ENCODE measurements at places on chromosomes 4 and X.

DNA sequence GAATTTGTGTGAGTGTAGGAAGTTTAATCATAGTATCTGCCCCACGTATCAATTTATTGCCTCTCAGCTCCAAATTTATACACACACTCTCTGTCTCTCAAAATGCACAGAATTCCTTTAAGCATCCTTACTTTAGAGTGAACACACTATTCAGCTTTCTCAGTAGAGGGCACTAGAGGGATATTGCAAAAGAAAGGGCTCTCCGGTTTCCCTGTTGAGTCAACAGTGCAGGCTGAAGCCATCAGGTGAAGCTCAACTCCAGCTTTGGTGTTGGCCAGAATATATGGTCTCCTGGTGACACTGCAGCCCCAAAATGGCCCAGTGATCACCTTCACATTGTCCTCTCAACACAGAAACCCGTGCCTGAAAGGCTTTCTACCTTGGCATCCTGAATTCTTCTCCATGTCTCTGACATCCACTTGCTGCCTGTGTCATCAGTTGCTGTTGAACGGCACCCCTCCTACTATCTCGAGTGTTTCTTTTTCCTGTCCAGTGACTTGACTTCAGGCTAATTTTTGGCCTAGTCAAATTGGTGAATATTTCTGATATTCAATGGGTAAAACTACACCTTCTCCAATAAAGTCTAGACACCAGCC is 670.5 kb downstream of the GABRG1 start:
- no peak for DNase-seq

- no peak for DNase-seq
Measured at GRCh38 chr4:149409555-149409962, 406.1 kb downstream of the IQCM start.

DNA sequence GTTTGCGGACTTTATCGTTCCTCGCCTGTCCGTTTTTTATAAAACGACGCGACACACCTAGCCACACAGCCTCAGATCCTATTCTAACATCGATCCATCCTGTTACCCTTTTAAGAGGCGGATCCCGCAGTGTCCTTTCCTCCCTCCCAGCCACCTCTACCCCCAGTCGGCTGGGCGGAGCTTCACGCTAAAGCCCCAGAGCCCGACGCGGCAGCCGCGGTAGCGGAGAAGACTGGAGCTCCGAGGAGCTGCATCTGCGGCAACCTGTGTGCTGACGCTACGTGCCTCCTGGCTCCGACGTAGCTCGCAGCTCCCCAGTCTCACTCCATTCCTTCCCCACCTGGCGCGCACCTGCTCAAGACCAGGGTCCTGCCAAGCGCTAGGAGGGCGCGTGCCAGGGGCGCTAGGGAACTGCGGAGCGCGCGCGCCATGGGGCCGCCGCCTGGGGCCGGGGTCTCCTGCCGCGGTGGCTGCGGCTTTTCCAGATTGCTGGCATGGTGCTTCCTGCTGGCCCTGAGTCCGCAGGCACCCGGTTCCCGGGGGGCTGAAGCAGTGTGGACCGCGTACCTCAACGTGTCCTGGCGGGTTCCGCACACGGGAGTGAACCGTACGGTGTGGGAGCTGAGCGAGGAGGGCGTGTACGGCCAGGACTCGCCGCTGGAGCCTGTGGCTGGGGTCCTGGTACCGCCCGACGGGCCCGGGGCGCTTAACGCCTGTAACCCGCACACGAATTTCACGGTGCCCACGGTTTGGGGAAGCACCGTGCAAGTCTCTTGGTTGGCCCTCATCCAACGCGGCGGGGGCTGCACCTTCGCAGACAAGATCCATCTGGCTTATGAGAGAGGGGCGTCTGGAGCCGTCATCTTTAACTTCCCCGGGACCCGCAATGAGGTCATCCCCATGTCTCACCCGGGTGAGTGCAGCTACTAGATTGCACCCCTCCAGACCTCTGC is at the start of gene RNF128:
Gene RNF128 (plus strand): TSS at position 217 of the 953 bp plus-strand sequence. CDS start 213 bp downstream, at position 430.
- no peak for DNase-seq

DNA sequence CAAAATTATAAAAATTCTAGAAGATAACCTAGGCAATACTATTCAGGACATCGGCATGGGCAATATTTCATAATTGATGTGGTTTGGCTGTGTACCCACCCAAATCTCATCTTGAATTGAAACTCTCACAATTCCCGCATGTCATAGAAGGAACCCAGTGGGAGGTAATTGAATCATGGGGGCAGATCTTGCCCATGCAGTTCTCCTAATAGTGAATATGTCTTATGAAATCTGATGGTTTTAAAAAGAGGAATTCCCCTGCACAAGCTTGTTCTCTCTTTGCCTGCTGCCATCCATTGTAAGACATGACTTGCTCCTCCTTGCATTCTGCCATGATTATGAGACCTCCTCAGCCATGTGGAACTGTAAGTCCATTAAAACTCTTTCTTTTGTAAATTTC is 77.7 kb downstream of the DDX60 start:
- DNase-seq, result no peak

DNA sequence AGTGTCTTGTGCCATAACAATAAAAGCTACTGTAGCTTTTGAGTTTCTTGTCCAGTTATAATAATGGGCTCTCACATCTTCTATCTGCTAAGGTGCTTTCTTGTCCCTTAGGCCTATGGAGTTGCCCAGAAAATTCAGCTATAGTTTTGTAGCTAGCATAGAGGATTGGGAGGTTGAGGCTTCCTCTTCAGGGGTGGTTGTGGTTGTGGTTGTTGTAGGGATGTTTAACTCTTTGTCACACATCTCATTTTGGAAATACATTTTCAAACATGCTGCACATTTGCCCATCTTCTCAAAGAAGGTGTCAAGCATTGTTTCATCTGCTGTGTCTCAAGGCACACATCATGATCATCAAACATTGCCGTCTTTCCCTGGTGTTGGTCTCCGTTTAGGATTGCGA is 65.0 kb downstream of the ATXN3L start:
- DNase-seq, result no peak

DNA sequence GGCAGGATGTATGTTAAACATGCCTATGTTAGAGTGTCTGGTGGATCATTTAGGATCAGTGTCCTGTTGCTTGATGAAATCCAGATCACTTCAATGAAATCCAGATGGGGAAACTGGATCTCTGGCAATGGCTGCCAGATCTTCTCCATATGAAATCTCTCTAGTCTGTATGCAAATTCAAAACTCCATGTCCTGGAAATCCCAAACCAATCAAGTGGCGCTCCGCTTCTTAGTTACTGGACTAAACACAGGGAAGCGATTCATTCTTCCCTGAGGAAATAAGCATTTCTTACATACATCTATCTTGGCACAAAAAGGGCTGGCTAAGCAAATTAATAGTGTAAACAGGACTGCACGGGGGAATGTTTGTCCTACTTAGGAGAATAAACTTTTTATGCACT is 94.9 kb downstream of the HDAC8 start:
- DNase-seq, result no peak

- no peak for DNase-seq
Measured at GRCh38 chr4:55854129-55854528, 681 bp downstream of the EXOC1 start.

- no peak for DNase-seq
Measured at GRCh38 chrX:44914532-44915198, 41.7 kb downstream of the KDM6A start.

DNA sequence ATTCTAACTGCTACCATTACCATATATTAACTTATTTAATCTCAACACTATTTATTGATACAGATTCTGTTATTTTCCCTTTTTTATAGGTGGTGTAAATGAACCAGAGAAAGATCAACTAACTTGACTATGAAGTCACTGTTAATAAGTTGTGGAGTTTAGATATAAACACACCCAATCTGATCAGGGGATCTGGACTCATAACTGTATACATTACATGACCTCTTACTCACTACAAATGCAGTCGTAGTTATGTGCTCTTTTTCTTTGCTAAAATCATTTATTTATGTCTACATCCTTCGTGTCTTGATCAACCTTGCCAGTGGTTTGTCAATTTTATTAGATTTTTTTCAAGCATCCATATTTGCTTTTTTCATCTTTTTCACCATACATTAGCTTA is 614.8 kb upstream of the FAM241A start:
- DNase-seq, result no peak

DNA sequence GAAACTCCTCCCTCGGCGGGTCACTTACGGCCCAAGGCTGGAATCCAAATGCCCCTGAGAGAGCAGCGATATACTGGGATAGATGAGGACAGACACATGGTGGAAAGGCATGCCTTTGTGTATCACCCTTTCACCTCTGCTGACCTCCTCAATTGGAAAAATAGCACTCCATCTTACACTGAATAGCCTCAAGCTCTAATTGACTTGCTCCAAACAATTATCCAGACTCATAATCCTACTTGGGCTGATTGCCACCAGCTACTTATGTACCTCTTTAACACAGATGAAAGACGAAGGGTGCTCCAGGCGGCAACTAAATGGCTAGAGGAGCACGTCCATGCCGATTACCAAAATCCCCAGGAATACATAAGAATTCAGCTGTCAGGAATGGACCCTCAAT is 1142.2 kb downstream of the ARAP2 start:
- no peak for DNase-seq

DNA sequence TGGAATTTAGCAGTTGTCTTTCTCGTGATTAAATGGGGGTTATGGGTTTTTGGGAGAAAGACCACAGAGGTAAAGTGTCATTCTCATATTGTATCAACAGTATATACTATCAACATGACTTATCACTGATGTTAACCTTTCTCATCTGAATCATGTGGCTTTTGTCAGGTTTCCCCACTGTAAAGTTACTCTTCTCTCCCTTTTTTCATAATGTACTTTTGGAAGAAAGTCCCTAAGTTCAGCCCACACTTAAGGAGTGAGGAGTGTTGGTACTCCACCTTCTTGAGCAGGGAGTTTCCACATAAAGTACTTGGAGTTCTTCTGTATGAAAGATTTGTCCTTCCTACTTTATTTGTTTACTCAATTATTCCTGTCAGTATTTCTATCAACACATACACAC is 169.9 kb downstream of the ZNF330 start:
- no peak for DNase-seq

GRCh38 chr4:152462695-152463094 is 73.2 kb downstream of the FBXW7 start:
- no peak for DNase-seq

GRCh38 chrX:13647709-13648212 is 5.2 kb upstream of the TCEANC start:
- DNase-seq, result no peak

DNA sequence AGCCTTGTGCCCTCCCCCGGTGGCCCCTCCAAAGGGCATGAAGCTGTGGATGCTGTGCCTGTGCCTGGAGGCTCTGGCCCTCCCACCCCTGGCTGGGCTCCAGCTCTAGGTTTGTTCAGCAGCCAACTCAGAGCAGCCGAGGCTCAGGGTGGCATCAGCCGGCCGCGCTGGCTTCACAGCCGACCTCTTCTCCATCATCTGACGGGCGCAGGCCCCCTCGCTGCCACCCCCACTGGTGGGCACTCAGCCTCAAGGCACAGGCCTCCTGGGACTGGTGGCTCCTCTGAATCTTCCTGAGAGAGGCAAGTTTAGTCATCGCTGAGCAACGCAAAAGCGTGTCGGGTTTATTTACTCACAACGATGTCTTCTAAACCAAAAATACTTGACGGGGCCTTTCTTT is 46.0 kb downstream of the PCGF3 start:
- no peak for DNase-seq

DNA sequence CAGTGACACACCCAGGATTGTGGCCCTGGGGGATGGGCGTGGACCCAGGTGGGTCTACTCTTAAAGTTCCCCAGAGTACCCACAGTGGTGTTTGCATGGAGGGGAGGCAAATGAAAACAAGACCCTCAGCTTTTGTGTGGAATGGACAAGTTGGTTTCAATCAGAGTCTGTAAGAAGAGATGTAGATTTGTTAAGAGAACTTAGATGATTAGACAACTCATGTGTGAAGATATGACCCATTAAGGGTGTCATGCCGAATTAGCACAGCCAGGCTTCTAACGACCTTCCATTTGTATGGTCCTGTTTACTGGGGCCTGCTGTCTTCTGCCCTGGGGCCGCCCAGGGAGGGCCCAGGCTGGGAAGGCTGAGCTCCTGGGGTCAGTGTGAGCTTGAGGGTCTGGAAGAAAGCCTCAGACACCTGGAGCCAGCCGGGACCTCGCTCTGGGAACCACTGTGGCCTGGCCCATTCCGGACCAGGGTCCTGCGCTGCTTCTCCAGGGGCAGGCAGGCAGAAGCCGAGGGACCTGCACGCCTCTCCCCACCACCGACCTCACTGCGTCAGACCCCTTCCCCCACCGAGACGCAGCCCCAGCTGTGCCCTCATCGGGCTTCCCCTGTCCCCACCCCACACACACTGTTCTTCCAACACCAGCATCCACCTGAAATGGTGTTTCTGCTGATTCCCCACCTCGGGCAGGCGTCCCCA is 20.4 kb downstream of the UVSSA start:
- DNase-seq, result no peak

GRCh38 chr4:102819588-102820365 is 7.6 kb downstream of the UBE2D3 start:
- no peak for DNase-seq

DNA sequence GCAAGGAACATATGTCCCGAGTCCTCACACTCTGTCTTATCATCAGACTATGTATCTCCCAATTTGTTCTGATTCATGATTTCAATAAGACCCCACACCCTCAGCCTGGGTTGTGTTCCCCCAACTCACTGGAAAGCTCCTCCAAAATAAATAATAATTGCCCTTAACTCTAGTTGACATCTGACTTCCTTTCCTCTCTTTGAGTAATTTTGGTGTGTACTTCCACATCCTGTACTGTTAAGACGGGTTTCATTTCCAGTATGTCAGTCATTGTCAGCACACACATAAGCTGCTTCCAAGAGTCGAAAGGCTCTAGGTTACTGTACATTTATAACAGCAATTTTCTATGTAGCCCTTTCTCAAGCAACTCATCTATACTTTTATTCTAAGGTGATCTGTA is 52.2 kb upstream of the C1QTNF7 start:
- no peak for DNase-seq

- no peak for DNase-seq
Measured at GRCh38 chr4:3091464-3091863, 17.0 kb downstream of the HTT start.

DNA sequence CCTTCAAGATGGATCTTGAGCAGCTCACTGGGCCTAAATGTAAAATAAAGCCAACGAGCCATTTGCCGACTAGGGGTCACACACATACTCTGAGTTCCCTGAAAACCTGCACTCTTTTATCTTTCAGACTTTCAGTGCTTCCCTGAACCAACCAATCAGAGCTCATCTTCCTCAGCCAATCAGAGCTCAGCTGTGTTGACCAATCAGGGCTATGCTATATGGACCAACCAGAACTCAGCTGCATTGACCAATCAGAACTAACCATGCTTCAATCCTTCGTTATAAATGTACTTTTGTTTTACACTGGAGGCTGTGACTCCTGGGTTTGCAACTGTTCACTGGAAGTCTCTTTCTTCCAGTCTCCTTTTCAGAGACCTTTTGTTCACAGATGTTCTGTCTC is 19.3 kb downstream of the SLC25A53 start:
- DNase-seq, result no peak

GRCh38 chr4:55927803-55928437 is 20.8 kb upstream of the CEP135 start:
- DNase-seq, result no peak

- no peak for DNase-seq
Measured at GRCh38 chrX:139196890-139197289, 333.6 kb upstream of the F9 start.
